ENCODE measurements at places on chromosomes 7 and 10.
A peak's percentile ranks its signal among the peaks of the same experiment; 100 is the strongest.

DNA sequence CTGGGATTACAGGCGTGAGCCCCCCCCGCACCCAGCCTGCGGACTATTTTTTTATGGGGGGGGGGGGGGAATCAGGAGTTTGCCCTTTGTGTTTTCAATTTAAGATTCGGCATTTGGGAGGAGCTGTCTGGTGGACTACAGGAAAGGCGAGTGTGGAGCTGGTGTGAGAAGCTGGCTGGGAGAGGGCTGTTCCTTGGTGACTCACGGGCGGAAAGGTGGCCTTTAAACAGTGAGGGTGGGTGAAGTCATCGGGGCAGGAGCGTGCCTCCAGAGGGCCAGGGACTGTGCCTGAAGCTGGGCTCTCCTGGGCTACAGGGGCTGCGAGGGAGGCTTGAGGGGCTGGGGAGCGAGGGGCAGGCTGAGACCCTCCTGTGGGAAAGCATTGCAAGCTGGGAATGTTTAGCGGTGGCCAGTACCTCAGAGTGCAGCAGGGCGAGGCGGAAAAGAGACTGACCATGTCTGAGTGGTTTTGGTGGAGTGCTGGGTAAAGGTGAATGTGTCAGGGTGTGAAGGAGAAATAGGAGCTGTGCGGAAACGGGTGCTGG is 39.7 kb upstream of the ZNF32 start:
- no peak for DNase-seq

GRCh38 chr7:51226063-51226755 is 90.4 kb downstream of the COBL start:
- peak; percentile 33 for DNase-seq

GRCh38 chr10:47024046-47024322 is 112.8 kb downstream of the PTPN20 start:
- DNase-seq, result no peak

- DNase-seq, result no peak
Observed at GRCh38 chr10:90722832-90723231, 135.0 kb downstream of the HTR7 start.

GRCh38 chr7:114342431-114343179 is 72.0 kb upstream of the FOXP2 start:
- DNase-seq, result no peak

DNA sequence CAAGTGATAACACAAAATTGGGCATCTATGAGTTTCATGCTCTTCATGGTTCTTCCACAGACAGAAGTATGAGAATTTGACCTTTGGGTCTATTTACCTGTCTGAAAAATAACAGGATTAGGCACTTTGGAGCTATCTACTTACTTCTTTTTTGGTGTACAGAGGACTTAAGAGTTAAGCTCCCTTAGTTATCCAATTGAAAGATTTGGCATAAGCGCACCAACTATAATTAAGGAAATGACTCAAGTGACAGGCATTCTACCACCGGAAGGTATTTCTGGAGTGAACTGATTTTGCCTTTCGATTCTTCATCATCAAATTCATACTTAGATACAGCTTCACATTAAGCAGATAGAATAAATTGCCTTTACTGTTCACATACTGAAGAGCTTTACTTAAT is 43.9 kb downstream of the IFIT5 start:
- no peak for DNase-seq

Data from activated CD8-positive, alpha-beta memory T cell treated with anti-CD3 and anti-CD28 coated beads for 24 hours (primary cell).